Umbilical cord (tissue), 2 donors: ENCODE measurements at places on chromosomes 2 and 18. TPM values are rescaled to one million over a fixed set of nuclear protein-coding genes. Genes with fewer than 3 reads are reported as not detected.

GRCh38 chr18:74825460-74825859 is 227.8 kb downstream of the ZNF407 start:
- DNase-seq, result no peak

- no peak for DNase-seq
Measured at GRCh38 chr2:101829429-101829828, 131.9 kb downstream of the MAP4K4 start.

DNA sequence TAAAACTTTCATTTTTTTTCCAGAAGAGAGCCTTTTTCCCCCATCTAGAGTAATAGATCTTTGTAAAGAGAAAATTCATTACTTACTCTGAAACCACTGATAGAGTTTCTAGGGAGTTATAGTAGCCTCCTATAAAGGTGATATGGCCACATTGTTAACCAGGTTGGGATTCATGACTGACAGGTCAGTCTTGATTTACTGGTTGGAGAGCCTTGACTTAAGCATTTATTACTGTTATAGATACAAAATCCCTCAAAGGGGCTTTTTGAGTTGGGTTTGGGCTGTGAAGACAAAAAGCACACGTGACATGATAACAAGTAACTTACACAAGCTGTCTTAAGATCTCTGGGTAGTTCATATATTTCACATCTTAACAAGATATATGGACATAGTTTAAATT is 141.0 kb downstream of the GREB1L start:
- DNase-seq, result no peak

Gene TXNL1
- 45.0 TPM for total RNA-seq

GRCh38 chr2:226818930-226819329 is 16.9 kb upstream of the RHBDD1 start:
- no peak for DNase-seq

- no peak for DNase-seq
Measured at GRCh38 chr2:152648336-152648735, 68.9 kb downstream of the PRPF40A start.

DNA sequence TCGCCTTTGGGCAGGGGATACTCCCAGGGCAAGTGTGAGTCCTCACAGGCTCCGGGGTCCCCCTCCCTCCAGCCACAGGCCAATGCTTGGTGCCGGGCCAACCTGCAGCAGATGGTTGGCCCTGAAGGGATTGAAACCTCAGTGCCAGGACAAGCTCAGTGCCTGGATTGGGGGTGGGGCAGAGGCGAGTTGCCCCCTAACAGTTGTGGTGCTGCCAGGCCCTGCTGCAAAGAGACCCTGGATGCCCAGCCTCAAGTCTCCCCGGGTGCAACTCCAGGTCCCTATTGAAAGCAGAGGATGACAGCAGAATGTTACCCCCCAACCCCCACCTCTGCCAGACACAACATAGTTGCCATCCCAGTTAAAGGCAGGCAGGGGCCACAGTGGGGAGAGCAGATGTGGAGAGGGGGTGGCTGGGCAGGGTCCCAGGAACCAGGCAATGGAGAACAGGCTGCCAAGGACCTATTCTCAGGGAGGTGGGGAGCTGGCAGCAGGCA is 9.5 kb upstream of the RNF103 start:
- no peak for DNase-seq

Gene CDH7
- total RNA-seq, result 6.5 TPM

Gene SERPINB7
- total RNA-seq, result 31.1 TPM

Gene HJURP
- total RNA-seq, result 3.9 TPM

DNA sequence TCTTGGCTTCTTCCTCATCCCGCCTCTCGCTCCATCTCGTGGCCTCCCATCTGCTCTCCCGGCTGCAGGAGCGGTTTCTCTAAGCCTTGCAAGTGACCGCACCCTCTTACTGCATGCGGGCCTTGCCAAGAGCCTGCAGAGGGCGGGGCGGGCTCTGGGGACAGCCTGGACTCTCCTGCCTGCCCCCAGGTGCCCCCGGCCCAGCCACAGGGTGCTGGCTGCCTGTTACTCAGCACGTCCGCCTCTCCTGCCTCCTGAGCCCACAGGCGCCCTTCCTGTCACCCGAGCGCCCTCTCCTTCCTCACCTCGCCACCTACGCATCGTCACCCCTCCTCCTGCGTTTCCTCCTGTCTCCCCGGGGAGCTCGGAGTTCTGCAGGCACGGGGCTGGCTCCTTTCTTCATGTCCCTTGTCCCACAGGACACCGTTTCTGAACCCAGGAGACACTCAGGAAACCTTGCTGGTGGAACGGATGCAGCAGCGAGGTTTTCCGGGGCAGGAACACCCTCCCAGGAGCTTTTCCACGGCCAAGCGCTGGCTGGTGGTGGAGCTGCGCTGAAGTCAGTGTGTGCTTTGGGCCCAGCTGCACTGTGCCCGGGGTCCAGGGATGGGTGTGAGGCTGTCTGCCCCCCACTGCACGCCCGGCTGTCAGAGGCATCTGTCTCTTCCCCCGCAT is 28.5 kb downstream of the HPCAL1 start:
- peak; percentile 91 for DNase-seq

GRCh38 chr2:133438848-133439564 is 129.3 kb downstream of the NCKAP5 start:
- peak; percentile 53 for DNase-seq

- no peak for DNase-seq
Measured at GRCh38 chr2:152434395-152435182, 99.6 kb downstream of the FMNL2 start.

GRCh38 chr2:73837847-73838585 is 9.3 kb downstream of the STAMBP start:
- DNase-seq, result peak; percentile 9

Gene SULT1C2
- total RNA-seq, result 6.5 TPM

GRCh38 chr18:32730620-32731091 is 42.2 kb downstream of the KLHL14 start:
- no peak for DNase-seq

GRCh38 chr2:73654175-73654574 is 12.0 kb upstream of the NAT8 start:
- no peak for DNase-seq

- DNase-seq, result peak; percentile 61
Measured at GRCh38 chr2:37180006-37180639, 8.3 kb downstream of the SULT6B1 start.

DNA sequence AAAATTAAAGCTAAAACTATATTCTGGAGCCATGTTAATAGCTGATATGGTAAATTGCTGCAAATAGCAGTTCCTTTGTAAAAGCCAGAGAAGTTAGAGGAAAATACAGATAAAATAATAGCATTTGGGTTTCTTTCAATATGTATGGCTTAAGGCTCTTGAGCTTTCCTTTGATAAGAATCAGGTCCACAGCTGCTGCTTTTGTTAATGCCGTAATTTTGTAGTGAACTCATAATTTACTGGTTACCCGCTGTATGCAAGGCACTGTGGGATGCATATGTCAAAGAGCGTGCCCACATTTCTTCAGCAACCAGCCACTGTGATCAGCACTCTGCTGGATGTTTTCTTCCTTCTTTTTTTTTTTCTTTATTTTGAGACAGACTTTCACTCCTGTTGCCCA is 79.1 kb downstream of the MOGAT1 start:
- no peak for DNase-seq

DNA sequence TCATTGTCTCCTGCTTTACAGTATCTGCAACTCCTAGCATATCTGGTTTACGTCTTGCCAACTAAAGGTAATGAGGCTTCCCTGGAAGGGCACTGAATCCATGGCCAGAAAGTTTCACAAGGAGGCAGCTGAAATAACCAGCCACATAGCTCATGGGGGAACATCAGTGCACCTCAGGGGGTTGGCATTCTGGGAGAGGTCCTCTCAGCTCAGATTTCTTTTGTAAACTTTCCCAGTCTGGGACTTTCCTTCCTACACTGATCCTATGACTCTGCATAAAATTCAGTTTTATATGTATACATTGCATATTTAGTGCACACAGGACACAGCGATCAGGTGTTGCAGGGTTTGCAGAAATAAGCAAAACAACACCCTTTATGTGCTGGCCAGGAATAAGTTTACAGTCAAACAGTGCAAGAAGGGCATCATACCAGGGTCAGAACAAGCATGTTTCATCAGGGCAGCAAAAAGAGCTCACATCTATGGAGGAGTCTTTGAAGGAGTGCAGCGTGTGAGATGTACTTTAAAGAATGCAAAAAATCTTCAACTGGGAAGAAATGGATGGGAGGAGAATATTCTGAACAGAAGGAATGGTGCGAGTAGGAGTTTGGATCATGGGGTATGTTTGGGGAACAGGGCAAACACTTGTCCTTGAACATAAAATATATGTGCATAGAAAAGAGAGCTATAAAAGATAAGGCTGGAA is 240.6 kb upstream of the RAB12 start:
- no peak for DNase-seq

DNA sequence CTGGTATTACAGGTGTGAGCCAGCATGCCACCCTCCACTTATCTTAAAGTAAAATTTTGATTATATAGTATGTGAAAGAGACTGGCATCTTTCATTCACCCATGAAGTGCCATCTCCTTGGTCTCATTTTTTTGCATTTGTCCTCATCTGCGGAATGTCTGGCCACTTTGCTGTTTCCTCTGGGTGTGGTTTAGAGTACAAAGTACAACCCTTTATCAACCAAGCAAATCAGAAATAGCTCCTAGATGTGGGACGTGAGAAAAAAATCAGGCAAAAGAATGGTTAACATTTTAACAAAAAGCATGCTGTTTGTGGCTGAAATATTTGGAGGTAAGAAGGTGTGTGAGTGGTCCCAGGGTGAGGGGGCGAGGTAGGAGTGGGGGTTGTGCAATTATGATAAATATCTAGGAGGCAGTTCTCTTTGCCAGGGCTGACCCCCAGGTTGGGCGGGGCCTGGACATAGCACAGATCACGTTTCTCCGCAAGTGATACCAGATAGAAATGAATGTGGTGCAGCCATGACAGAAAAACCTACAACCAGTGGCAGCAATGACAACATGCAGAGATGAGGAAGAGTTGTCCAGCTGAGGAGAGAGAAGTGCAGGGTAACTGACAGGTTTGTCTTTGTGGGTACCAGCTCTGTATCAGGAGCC is 115.8 kb upstream of the SERTAD2 start:
- DNase-seq, result no peak

Gene GCA
- total RNA-seq, result 11.8 TPM

- DNase-seq, result no peak
Measured at GRCh38 chr18:58009166-58009565, 34.9 kb upstream of the NEDD4L start.

Gene GAL3ST2
- total RNA-seq, result 2.2 TPM

Gene FAM237A
- not detected for total RNA-seq

DNA sequence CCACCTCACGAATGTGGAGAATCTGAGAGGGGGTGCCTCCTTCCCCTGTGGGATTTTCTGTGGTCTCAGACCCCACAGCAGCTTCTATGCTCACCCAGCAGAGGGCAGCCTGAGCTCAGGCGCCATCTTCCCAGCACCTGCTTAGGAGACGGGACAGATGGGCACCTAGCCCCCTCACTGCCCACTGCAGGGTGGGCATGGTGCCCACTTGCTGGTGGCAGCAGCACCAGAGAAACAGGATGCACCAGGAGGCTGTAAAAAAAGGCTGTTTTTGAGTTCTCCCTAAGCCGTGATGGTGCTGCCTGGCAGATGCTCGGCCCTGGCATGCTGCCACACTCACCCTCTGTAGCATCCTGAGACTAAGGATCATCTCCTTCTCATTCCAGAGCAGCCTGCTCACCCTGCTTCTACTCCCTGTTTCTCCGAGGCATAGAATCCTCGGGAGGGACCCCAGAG is 19.1 kb upstream of the SLC20A1 start:
- DNase-seq, result peak; percentile 64

GRCh38 chr18:73891572-73892421 is 255.8 kb downstream of the FBXO15 start:
- DNase-seq, result no peak

DNA sequence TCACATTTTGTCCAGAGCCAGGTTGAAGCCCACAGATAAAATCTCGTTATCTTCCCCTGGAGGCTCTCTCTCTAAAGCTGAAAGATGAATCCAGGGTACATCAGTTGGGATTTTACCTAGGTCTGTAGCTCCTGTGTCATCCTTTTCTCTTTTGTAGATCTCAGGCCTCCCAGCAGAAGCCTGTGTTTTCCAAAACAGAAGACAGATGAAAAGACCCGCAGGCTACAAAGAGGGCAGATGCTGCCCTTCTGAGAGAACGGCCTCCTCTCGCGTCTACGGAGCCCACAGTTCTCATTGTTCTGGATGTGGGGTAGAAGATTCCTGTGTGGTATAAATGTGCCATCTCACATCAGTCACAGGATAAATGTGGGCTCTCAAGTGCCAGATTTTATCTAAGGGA is 139.5 kb downstream of the SUCLG1 start:
- no peak for DNase-seq

GRCh38 chr2:9800975-9801726 is 42.1 kb upstream of the TAF1B start:
- DNase-seq, result peak; percentile 56

DNA sequence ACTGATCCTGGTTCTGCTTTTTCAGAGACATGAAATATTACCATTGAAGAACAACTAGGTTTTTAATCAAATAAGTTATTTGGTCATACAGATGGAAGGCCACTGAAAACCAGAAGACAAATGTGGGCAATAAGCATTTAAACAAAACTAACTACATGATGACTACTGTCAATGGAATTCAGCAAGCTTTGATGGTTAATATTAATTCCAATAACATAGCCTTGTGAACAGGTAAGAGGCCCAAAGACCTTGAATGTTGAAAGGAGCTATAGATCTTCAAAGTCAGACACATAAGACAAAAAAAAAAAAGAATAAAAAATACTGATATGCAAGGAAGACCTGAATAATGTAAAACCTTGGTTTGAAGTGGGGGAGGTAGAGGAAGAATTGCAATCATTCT is 1955.6 kb upstream of the CELF4 start:
- no peak for DNase-seq

Gene CYP27A1
- 13.2 TPM for total RNA-seq

GRCh38 chr2:204251158-204251997 is 293.9 kb upstream of the PARD3B start:
- peak; percentile 57 for DNase-seq

DNA sequence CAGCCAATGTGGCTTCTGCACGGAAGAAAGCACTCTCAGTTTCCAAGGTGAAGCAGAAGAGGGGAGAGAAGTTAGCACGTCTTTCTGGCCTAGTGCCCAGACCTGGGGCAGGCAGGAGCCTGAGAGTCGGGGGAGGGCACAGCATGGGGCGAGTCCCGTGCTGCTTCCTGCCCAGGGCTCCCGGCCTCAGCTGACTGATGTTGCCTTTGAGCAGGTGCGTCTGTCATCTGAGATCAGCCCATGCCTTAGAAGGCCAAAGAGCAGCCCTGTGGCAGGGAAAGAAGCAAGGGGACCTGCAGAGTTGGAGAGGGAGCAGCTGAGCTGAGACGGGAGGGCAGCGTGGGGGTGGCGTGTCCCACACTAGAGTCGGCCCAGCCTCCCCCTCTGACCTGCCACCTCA is 3.3 kb downstream of the KCNIP3 start:
- DNase-seq, result no peak

Gene HOXD11
- total RNA-seq, result 18.1 TPM

- DNase-seq, result peak; percentile 14
Measured at GRCh38 chr18:68548904-68549870, 165.7 kb downstream of the TMX3 start.

GRCh38 chr2:192070099-192070498 is 124.6 kb downstream of the TMEFF2 start:
- no peak for DNase-seq
